Stimulated activated CD4-positive, alpha-beta T cell treated with anti-CD3 and anti-CD28 coated beads, Interleukin-15, amount 100 ng/mL, for 24 hours (primary cell): ENCODE measurements at places on chromosomes 16 and 17.

- DNase-seq, result no peak
These were observed 1.9 kb downstream of the C1QTNF8 start for GRCh38 chr16:1094124-1094479.

DNA sequence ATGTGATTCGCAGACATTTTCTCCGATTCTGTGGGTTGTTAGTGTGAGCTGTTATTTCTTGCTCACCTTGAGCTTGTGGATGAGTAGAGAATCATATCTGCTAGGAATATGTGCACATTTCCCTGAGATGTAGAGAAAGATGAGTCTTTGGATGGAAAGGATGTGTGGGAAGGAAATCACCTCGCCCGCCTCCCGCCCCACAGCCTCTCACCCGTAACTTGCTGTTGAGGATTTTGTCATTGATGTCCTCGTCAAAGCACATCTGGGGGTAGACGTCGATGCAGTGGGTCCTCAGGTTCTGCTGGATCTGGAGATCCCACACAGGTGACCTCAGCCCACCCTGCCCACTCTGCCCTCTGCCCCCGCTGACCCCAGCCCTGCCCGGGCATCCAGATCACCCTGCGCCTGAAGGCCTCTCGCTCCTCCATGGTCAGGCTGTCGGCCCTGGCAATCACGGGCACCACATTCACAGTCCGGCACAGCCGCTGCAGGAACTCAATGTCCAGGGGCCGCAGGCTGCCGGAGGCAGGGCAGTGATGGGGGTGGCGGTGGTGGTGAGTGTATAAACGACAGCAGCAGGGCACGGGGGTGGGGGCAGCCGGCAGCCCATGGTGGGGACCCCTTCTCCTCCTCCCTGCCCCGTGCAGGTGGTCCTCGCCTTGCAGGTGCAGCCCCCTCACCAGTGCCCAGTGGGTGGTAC, 4.7 kb downstream of the SEPTIN12 start:
- DNase-seq, result no peak

- DNase-seq, result no peak
These were observed 21.3 kb upstream of the BAIAP2 start for GRCh38 chr17:81013642-81014041.

DNA sequence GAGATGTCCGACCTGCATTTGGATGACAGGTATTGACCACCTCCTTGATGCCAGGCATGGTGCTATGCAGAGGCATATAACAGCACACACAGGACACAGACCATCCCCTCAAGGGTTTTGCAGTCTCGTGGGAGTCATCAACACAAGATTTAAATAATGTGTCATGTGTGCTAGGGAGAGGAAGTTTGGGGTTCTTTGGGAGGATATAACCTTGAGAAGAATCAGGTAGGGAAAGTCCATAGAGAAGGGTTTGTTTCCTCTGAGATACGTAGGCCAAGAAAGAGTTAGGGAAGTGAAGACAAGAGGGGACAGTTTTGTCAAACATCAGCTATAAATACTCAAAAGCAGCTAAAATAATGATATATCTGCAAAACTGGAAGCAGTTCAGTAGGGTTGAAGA, 215.9 kb upstream of the RBFOX1 start:
- no peak for DNase-seq

DNA sequence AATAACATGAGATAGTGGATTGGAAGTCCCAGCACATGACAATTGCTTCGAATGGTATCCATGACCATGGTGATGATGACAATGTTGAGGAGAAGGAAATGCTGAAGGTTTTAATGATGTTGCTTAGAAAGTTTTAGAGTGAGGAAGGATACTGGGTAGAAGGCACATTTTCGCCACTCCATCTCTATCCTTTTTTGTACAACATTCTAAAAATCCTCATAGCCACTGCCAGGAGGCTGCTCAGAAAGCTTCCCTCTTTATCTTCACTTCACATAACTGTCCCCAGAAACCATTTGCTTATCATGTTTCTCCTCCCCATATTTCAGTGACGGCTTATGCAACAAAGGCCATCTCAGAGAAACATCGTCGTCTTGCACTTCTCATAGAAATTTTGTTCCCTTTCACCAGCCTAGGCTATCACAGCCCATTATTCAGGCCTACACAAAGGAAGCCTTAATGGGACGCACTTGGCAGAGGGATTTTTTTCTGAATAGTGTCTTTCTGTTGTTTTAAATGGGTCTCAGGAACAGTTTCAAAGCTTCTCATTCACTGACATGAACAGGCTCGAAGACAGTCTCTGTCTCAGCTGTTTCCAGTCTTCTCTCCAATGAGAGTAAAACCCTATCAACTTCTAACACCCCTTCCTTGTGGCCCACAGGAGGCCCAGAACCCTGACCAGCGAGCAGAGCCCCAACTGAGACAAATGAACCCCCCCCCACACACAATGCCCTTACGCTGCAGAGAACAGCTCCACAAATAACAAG, 506.7 kb downstream of the HAPSTR1 start:
- no peak for DNase-seq

DNA sequence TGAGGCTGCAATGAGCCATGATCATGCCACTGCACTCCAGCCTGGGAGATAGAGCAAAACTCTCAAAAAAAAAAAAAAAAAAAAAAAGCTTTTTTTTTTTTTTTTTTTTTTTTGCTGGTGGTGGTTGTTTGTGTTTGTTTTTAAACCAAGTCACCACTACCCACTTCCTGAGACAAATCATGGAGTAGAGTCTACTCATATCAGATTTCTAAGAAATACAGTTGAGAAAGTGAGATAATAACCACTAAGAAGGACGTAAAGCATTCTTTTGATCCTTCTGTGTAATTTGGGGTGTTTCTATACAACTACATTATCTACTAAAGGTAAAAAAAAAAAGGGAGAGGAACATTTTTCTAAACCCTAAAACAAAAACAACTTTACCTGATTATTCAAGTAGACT, 38.0 kb downstream of the AXIN2 start:
- no peak for DNase-seq

GRCh38 chr17:1560858-1561355, 1.7 kb downstream of the PITPNA start:
- DNase-seq, result no peak

- DNase-seq, result no peak
These were observed 26.0 kb downstream of the TADA2A start for GRCh38 chr17:37432671-37433070.

DNA sequence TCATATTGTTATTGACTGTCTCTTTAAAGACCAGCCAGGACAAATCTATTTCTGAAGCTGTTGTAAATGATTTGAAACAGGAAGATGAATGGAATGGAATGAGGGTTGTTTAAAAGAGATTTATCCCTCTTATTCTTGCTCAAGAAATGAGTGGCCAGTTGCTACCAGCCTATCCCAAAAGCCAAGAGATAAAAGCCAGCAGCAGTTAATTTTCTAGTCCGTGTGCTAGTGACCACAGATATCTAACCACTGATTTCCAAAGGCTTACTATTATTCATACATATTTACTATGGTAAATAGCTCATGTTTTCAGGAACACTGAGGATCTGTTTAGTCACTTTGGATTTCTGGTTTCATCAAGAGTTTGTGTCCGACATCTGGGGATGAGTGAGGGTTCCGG, 105.7 kb downstream of the CDH13 start:
- no peak for DNase-seq

GRCh38 chr16:16045879-16046278, 96.5 kb downstream of the ABCC1 start:
- no peak for DNase-seq

DNA sequence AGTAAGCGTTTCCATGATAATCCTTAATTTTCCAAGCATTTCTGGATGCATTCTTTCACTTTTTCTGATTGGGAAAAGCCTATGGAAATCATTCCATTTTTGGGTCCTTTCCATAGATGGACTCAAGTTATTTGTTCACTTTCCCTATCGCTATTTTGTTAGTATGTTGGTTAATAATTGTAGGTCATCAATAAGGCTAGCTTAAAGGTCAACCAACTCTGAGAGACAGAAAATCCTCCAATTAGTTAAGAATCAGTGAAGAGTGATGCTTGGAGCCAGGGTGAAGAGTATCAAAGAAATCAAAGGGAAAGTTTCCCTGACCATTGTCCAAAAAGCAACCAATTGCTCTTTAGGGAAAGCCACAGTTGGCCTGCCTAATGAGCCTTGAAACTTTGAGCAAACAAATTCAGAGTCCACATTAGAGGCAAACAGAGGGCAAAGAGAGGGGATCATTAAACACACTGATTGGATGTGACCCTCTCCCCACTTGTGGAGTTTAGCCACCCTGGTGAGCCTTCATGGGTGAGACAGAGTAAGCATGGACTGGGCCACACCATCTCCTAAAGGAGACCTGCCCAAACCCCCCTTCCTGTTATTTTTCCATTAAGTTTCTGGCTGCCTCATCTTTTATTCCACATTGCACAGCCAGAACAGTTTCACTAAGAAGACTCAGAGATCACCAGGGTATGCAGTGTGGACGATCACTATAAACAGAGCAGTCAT, 133.4 kb upstream of the DYNLRB2 start:
- DNase-seq, result no peak
